ENCODE measurements at places on chromosomes 7 and 10.
A peak's percentile ranks its signal among the peaks of the same experiment; 100 is the strongest.

GRCh38 chr10:102016416-102016815, 39.6 kb downstream of the ARMH3 start:
- no peak for DNase-seq

- DNase-seq: peak; percentile 15
Observed at GRCh38 chr7:116862951-116863670, 724 bp downstream of the CAPZA2 start.

DNA sequence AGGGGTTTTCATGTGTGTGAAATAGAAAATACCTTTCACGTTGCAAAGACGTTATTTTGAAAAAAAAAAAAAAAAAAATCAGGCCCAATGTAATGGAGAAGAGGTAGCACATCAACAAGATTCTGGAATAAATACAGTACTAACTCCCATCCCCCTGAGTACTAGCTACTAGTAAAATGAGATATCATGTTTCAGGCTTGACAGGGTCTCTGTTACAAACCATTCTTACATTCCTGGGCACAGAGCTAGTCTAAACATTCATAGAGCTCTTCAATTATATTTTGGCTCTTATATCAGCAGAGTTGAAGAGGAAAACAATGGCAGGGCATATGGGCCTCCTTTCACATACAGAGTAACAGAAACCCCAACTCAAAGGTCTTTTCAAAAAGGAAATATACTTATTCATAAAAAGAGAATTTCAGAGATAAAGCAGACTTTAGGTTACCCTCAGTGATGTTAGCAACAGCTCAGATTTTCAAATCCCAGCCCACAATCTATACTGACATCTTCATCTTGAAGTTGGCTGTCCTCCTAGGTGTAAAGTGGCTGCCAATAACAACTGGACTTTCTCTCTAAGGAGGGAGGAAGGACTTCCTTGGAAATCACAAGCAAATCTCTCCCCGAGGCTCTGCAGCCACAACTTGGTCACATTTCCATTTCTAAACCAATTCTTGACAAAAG, 18.6 kb downstream of the C7orf33 start:
- no peak for DNase-seq

- no peak for DNase-seq
Observed at GRCh38 chr7:1990001-1990670, 242.6 kb downstream of the MAD1L1 start.

- no peak for DNase-seq
Observed at GRCh38 chr7:1713502-1714484, 43.7 kb downstream of the ELFN1 start.

Measured in activated CD4-positive, alpha-beta T cell treated with anti-CD3 and anti-CD28 coated beads, Interleukin-10, Interleukin-2, amounts not matched to agents 100 ng/mL and 50 ng/mL, durations not matched to agents 16 hours and 8 hours (primary cell).